Eye (tissue), 1 donor: ENCODE measurements at places on chromosomes 2 and 18.

DNA sequence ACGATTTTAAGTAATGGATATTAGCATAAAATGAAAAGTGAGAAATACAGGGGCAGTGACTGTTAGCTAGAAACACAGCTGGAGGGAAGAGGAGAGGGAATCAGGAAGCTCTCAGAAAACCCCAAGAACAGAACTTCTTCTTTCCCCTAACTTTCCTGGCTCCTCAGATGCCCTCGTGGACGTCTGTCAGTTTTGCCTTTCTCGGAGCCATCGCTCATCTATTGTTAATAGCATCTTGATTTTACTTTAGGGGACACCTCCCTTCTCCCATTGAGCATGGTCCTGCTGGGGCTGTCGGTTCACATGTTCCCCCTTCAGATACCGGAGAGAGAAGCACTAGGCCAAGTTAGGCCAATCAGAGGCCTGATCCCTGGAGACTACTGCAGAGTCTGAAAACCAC, 2.3 kb upstream of the PLEK start:
- no peak for DNase-seq

- no peak for DNase-seq
These were observed 28.3 kb downstream of the EVA1A start for GRCh38 chr2:75532488-75532887.

DNA sequence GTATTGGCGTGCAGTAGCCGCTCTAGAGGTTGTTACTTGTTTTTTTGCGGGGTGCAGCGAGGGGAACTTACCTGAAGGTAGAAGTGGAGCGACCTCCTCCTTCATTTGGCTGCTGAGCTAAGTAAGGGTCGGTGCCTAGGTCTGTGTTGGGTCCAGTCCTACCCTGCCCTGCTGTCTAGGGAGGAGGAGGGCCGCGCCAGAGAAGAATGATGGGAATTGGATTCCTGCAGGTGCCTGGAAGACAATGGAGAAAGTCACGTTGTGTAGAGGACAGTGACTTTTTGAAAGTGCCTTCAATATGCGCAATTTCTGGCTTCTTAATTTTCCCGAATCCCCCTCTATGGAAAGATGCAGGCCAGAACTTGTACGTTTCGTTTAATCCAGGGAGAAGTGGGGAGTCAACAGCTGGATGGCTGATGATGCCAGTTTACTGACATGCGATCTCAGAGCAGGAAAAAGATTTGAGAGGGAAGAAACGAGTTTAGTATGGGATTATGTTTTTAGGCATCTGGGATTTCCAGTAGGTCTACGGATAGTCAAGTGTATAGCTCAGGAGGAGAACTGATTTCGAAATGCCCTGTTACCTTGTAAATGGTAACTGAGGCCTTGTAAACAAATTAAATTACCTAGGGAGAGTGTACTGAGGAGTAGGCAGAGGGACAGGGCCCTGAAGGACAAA, 653 bp downstream of the MRPS9 start:
- DNase-seq, result no peak

DNA sequence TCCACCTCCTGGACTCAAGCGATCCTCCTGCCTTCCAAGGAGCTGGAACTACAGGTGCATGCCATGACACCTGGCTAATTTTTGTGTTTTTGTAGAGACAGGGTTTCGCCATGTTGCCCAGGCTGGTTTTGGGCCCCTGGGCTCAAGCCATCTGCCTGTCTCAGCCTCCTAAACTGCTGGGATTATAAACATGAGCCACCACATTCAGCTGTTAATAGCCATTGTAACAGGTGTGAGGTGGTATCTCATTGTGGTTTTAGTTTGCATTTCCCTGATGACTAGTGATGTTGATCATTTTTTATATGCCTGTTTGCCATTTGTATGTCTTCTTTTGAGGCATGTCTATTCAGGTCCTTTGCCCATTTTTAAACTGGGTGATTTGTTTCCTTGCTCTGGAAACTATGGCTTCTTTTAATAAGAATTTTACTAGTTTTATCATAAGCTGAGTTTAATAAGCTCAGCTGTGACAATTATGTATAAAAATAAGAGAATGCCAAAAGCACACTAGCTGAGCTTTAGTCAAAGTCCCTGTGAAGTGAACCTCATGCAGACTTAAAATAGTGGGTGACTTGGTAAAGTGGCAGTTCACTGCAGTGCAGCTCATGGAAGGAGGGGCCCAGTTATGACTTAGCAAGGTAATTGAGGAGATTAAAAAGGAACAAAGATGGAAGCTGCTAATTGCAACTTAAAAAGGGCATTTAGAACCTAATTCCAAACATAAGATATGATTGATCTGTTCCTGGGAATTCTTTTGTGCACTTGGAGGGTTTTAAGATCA, 465.1 kb downstream of the TGIF1 start:
- DNase-seq, result no peak
